Dorsolateral prefrontal cortex (tissue), 122 donors: ENCODE measurements at places on chromosomes 3 and 15.

GRCh38 chr3:12981306-12982275, 91.6 kb downstream of the IQSEC1 start:
- DNase-seq: no peak

- DNase-seq: no peak
Measured at GRCh38 chr15:72800833-72801481, 17.4 kb upstream of the ADPGK start.

DNA sequence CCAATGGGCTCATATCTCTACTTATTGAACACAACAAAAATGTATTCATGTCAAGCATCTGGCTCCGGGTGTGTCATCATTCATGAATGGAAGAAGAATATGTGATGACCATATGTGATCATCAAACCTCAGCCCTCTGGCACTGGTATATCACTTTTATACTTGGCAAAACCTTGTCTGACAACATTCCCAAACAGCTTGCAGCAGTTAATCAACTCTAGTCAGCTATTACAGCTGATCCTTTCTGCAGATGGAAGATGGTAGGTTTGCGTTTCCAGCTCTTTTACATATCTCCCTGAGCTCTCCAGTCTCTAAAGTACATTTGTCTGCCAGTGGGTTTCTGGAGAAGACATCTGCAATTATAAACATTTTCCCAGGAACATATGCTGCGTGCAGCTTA, 6.6 kb downstream of the PLSCR5 start:
- no peak for DNase-seq

- no peak for DNase-seq
Measured at GRCh38 chr3:127637971-127638370, 9.0 kb downstream of the PODXL2 start.

GRCh38 chr15:40162552-40162951, 1.7 kb downstream of the BUB1B start:
- no peak for DNase-seq

GRCh38 chr3:32113981-32114545, 7.6 kb downstream of the GPD1L start:
- no peak for DNase-seq

DNA sequence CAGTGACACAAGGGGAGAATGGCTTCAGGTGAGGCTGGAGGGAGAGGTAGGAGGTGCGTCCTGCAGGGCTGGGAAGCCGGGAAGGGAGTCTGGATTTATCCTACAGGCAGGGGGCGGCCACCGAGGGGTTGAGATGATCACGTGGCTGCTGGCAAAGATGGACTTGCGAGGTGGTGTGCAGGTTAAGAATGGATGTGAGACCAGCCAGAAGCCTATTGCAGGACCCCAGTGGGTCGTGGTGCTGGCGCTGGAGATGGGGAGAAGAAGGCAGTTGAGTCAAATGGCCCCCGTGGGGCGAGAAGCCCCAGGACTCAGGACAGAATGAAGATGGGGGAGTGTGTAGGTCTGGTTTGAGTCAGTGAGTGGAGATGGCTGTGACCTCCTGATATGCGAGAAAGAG, 183.1 kb downstream of the FAM43A start:
- no peak for DNase-seq

- DNase-seq: no peak
Measured at GRCh38 chr3:139443186-139443585, 33.1 kb downstream of the RBP2 start.

DNA sequence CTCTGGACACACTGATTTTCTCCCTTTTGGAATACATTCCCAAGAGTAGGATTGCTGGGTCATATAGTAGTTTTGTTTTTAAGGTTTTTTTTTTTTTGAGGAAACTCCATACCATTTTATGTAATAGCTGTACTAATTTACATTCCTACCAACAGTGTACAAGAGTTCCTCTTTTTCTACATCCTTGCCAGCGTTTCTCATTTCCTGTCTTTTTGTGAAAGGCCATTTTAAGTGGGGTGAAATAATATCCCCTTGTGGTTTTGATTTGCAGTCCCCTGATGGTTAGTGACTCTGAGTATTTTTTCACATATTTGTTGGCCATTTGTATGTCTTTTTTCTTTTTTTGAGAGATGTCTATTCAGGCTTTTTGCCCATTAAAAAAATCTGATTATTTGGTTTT, 1205.5 kb downstream of the ROBO1 start:
- no peak for DNase-seq

- no peak for DNase-seq
Measured at GRCh38 chr3:157508461-157508860, 5.2 kb upstream of the VEPH1 start.
